ENCODE measurements at places on chromosomes 11 and 22.

- no peak for DNase-seq
These were observed 597 bp downstream of the RPUSD4 start for GRCh38 chr11:126210871-126211235.

DNA sequence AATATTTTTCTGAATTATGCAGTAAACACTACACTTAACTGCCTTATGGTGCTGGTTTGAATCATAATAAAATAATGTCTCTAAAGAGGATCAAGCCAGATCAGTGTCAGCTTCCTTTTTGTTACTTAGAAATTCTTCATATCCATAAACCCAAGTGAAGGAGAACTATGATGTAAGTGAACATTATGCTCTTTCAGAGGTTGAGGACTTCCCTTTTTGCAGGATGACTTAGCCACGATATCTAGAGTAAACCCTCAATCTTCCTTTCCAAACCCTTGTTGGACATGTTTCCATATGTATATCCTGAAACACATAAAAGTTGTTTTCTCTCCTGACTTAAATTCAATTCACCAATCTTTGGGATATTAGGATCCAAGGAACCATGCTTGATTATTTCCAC lies 19.1 kb downstream of the OR8D1 start:
- no peak for DNase-seq

DNA sequence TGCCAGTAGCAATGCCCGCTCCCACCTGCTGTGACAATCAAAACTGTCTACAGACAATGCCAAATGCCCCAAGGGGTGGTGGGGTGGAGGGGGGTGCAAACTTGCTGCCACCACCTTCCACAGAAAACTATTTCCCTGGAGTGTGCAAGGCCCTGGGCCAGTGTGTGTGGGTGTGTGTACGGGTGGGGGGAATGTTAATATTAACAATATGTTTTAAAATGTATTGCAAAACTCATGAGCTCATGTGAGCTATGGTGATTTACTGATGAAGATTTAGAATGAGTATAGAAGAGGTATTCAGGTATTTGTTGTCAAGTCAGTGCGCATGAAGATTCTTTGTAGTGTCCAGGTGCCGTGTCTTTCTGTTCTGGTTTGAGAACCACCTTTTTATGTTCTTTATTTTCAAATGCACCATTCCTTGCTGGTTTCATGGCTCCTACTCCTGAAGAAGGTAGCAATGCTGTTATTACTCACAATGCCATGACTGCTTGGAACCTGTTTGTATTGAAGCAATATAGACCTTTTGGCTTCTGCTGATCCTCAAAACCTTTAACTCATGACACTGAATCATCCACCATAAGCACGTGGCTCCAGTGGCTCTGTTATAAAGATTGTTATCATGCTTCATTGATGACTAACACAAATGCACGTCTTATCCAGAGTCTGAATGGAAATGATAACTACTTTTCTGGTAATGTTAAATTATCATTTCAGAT lies 29.9 kb upstream of the AQP11 start:
- peak; percentile 62 for DNase-seq

DNA sequence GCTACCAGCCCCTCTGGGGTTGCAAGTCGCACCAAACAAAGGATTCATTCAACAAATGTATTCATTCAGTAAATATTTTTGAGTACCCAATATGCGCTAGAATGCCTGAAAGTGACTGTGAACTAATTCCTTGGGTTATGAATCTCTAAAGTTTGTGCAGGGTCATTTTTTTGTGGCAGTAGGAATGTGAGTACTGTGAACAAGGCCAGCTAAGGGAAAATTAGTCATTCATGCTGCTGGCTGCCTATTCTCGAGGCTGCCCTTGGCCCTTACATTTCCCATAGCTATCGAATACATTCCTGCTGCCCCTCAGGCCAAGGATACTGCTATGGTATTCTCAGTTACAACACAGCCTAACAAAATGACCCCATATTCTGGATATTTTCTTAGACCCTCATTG lies 141.6 kb downstream of the TRPC6 start:
- peak; percentile 54 for DNase-seq

GRCh38 chr22:39489094-39490068 lies 12.7 kb upstream of the MIEF1 start:
- DNase-seq: no peak

GRCh38 chr11:44176546-44177213 lies 81.2 kb downstream of the EXT2 start:
- no peak for DNase-seq

DNA sequence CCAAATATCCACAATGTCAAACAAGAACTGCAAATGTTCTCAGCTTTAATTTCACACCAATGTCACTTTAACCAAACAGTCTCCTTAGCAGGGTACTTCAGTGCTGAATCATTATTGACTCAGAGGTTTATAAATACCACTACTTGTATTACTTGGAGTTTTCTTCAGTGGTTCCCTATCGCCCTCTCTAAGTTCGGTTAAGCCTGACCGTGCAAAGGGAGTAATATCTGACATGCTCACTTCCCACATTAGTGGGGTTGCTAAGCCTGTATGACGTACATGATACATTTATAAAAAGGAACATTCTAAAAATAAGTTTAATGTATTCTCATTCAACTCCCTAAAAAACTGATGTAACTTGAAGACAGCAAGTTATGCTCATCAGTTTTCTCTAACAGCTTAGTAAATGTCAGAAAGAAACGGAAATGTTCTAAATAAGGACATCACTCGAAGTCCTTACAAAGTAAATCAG lies 93.1 kb upstream of the ZC3H12C start:
- DNase-seq: peak; percentile 86

GRCh38 chr11:66629356-66629755 lies 9.1 kb upstream of the RBM4 start:
- DNase-seq: no peak

DNA sequence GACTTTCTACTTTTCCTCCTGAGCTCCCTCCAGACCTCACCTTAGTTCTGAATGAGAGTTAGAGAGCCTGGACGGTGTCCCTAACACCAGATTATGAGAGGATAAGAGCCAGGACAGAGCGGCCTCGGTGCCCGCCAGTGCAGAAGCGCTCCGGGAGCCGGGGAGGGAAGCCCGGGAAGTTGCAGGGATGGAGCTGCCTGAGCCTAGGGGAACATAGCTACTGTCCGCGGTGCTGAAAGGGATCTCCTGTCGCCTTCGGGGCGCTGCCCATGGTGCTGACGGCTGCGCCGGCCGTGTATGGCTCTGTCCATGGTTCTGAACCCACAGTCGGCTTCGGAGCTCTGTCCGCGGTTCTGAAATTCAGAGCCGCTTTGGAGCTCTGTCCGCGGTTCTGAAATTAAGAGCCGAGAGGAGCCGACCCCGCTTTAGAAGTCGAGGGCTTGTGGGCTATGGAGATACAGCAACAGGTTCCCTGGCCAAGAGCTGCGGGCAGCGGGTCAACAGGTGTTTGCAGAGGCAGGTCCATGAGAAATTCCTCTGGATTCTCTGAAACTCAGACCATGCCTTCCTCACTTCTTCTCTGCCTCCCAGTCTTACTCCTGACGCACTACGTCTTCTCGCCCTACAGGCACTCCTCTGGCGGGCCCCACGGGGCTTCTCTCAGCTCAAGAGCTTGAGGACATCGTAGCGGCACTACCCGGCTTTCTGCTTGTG lies 814 bp downstream of the NPAS4 start:
- peak; percentile 73 for DNase-seq

- peak; percentile 66 for DNase-seq
These were observed 20.0 kb upstream of the CASP12 start for GRCh38 chr11:104918113-104918824.

GRCh38 chr22:22110548-22111266 lies 128.1 kb upstream of the TOP3B start:
- DNase-seq: peak; percentile 55
